ENCODE measurements at places on chromosomes 16 and 17.

DNA sequence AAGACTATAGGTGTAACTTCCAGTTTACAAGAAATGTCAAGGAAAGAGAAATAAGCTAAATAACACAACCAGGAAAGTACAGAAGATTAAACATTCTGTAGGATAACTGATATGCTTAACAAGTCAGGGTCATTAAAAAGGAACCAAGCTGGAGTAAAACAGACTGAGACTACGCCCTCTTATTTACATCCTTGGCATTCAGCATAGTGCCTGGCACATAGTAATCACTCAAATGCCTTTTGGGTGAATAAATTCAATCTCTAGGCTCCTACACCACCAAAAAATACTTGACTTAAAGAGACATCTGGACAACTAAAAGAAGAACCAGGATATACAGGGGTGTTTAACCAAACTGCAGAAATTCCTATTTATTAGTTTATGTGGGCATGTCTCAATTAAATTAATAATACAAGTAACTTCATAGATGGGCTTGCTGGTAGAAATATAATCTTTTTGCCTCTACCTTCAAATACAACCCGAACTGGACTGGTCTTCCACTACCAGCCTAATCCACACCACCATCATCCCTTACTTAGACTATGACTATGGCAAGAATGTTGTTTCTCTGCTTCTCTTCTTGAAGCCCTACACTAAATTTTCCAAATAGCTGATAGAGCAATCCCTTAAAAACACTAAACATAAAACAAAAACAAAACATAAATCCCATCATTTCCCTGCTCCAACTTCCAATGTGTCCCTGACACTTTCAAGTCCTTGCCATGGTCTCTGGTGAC, 47.7 kb upstream of the ULK2 start:
- DNase-seq, result no peak

DNA sequence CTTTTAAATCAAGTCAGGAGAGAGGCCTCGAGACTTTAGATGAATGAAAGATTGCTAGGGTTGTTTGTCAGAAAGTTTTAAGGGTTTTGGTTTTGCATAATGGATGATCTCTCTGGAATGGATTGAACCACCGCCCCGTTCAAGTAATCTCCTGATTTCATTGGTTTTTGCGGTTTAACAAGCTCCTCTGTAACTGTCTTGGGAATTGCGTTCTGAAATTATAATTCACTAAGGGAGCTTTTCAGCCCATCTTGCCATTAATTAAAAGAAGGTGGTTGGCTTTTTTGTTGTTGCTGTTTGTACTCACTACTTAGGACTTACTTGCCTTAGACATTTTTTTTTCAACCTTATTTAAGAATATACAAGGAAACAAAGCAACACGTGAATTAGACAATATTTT, 8.8 kb downstream of the HS3ST4 start:
- no peak for DNase-seq

DNA sequence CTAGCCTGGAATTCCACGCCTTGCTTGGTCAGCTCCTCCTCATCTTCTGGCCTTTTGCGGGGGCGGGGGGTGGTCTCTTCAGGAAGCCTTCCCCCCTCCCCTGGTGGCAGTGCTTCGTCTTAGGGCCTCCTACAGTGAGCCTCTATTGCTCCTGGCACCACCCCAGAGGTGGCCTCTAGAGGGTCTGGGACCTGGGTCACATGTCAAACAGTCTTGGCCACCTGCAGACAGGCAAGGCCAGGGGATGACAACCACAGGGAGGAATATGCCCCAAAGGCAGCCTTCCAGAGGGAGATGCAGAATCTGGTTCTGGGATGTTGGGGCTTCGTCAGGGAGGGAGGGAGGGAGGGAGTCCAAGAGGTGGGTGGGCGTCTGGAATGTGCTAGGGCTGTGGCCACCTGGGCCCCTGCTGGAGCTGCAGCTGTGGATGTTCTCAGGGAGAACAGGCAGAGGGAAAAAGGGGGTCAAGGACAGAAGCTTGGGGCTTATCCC, 50.6 kb downstream of the SMPD3 start:
- no peak for DNase-seq

GRCh38 chr16:87465306-87465705, 27.5 kb downstream of the ZCCHC14 start:
- peak; percentile 69 for DNase-seq

- no peak for DNase-seq
Observed at GRCh38 chr16:8959921-8960787, 3.6 kb downstream of the USP7 start.

DNA sequence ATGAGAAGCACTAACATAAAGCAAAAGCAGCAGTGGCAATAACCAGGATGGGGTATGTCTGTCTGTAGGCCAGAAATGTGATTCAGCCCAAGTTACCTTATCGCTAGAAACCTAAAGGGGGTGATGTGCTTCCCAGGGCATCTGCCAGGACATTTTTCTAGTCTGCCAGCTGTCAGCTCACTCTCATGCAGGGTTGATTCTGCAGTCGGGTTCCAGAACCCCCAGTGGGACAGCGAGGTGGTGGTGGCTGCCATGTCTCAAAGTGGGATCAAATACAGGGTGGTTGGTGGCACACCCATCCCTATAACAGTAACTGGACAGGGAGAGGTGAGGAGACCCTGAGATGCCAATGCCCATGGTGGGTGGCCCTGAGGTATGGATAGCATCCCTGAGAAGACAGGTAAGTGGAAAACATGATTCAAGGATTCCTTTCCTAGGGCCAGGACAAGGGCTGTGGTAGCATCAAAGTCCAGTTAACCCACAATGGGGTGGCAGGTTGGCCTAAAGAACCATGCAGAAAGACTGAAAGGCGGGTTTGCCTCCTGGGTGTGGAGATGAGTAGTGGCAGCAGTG, 84.3 kb downstream of the TNFRSF13B start:
- no peak for DNase-seq

DNA sequence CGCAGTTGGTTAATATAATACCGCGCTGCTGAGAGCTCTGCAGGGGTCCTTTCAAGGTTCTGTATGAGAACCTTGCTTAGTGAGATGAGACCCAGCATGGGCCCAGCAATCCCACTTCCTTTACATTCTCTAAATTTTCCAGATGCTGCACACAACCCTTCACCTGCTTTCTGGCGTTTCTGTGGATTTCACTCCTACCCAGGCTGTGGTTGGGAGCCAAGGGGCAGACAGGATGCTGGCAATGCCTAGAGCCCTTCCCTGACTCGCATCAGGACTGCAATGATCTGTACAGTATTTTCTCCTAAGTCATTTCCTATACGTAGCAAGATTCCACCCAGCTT, 10.1 kb upstream of the PIPOX start:
- DNase-seq, result no peak

GRCh38 chr16:67543582-67543981, 15.0 kb downstream of the RIPOR1 start:
- no peak for DNase-seq

- no peak for DNase-seq
Observed at GRCh38 chr16:17776888-17777287, 306.1 kb upstream of the XYLT1 start.

DNA sequence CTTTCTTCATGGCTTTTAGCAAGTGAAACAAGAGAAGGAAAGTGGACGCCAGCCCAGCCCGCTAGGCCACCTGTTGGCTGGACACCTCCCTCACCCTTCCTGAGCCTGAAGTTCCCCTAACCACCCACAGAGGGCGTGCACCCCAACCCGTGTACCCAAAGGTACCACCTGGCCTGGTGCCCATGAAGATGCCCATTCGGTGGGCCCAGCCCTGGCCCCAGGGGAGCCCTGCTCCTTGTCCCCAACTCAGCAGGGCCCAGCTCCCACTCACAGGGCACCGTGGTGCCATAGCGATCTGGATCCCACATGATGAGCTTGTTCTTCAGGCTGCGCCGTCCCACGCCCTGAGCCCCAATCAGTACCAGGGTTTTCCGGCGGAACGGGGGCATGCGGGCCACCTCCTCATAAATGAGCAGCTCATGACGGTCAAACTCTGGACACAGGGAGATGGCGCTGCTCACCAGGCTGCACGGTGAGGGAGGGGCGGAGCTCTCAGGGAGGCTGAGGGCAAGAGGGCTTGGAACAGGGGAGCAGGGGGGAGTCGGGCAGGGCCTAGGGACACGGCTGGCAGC, 26.8 kb downstream of the MPP2 start:
- peak; percentile 32 for DNase-seq

- DNase-seq, result no peak
Observed at GRCh38 chr17:56723421-56723820, 110.3 kb downstream of the C17orf67 start.

- DNase-seq, result no peak
Observed at GRCh38 chr17:8339540-8339939, at the start of gene ODF4. TSS of gene ODF4 (plus strand) at chr17:8339840. CDS start at chr17:8340052, 212 bp downstream.

- no peak for DNase-seq
Observed at GRCh38 chr16:14203166-14203565, 132.0 kb downstream of the MRTFB start.

DNA sequence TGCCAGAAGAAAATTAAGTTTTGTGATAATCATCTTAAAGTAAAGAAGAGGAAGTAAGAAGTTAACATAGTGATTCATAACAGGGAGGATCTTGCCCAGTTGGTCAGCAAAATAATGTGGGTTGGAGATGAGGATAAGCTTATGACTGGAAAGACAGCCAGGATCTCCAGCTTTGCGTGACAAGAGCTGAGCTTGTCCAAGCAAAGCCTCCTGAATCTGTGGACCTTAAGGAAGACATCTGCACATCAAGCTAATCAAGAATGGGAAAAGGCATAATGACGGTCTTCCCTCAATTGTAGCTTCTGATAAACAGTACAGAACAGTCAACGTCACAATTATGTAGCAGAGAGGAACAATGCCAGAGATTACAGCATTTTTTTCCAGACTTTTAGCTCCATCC, 744.7 kb upstream of the GOT2 start:
- DNase-seq, result no peak

DNA sequence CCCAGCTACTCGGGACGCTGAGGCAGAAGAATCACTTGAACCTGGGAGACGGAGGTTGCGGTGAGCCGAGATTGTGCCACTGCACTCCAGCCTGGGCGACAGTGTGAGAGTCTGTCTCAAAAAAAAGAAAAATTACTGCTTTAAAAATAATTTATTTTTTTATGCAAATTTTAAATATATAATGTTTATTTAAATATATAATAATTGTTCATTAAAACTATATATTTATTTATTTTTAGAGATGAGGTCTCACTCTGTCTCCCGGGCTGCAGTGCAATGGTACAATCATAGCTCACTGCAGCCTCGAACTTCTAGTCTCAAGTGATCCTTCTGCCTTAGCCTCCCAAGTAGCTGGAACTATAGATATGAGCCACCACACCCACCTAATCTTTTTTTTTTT, 15.2 kb upstream of the DBNDD1 start:
- DNase-seq, result no peak

GRCh38 chr16:1763521-1764511, 7.5 kb downstream of the NME3 start:
- DNase-seq, result no peak

- no peak for DNase-seq
Observed at GRCh38 chr17:77424585-77425344, 284.0 kb downstream of the SEC14L1 start.

GRCh38 chr16:78884204-78884603, 716.3 kb downstream of the MAF start:
- DNase-seq, result no peak

GRCh38 chr16:50839356-50839755, 97.5 kb downstream of the CYLD start:
- DNase-seq, result no peak

GRCh38 chr16:1858189-1858865, 13.6 kb downstream of the MEIOB start:
- no peak for DNase-seq

- no peak for DNase-seq
Observed at GRCh38 chr17:58324056-58324408, 4.6 kb downstream of the TSPOAP1 start.

DNA sequence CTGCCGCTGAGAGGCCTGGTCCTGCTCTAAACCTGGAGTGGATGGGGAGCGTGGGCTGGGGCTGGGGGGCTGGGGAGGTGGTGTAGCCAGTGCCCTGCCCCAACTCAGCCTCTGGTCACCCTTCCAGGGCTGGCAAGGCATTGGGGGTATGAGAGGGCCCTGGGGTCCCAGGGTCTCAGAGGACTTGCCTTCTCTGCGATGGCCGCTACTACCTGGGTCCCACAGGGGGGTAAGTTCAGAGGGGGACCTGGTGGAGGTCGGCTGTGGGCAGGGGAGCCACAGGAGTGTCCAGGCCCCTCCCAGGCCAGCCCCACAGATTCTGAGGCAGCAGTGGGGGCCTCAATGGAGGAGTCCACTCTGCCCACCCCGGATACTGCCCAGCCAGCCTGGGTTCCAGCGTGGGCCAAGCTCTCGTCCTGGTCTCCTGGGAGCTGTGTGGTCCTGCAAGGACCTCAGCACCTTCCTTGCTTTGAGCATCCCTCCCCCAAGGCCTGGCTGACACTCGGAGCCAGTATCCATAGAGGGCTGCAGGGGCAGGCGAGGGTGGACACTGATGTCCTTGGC, 20.5 kb downstream of the JPH3 start:
- no peak for DNase-seq

DNA sequence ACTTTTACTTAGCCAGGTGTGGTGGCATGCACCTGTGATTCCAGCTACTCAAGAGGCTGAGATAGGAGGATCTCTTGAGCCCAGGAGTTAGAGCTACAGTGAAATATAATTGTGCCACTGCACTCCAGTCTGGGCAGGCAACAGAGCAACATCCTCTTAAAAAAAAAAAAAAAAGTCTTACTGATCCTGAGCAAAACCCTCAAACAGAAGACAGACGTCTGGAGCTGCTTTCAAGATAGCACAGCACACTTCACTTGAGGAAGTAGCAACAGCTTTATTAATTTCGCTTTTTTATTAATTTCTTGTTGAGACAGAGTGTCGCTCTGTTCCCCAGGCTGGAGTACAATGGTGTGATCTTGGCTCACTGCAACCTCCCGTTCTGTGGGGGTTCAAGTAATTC, 10.2 kb upstream of the GGA2 start:
- no peak for DNase-seq

- no peak for DNase-seq
Observed at GRCh38 chr17:79711715-79712305, 18.9 kb upstream of the ENPP7 start.

GRCh38 chr17:42508426-42509165, 27.4 kb upstream of the NAGLU start:
- no peak for DNase-seq

DNA sequence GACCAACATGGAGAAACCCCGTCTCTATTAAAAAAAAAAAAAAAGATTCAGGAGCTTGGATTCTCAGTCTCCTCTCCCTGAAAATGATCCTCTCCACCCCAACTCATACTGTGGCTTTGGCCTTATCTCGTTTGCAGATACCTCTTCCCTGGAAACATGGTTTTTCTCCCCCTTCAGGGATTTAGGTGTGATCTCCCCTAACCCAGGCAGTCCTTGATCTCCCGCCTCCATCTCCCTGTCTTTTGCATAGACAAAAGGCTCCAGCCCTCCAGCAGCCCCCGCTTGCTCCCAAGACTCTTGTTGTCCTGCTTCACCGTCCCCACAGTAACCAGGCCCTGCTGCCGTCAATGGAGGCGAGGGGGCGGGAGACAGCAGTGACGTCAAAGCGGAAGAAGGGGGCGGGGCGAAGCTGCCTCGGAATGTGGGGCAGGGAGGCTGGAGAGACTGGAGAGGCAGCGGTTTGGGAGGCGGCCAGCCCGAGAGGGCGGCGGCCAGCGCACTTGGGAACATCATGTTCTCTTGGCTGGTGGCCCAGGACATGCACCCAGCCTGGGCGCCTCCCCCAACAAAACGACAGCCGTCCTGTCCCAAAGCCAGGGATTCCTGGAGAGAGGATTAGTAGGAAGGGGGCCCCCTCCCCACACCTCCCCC, 1.9 kb upstream of the PER1 start:
- peak; percentile 86 for DNase-seq

- no peak for DNase-seq
Observed at GRCh38 chr17:47692895-47693730, 848 bp upstream of the TBKBP1 start.
